H9 (cell line): ENCODE measurements at places on chromosomes 3 and 15.

DNA sequence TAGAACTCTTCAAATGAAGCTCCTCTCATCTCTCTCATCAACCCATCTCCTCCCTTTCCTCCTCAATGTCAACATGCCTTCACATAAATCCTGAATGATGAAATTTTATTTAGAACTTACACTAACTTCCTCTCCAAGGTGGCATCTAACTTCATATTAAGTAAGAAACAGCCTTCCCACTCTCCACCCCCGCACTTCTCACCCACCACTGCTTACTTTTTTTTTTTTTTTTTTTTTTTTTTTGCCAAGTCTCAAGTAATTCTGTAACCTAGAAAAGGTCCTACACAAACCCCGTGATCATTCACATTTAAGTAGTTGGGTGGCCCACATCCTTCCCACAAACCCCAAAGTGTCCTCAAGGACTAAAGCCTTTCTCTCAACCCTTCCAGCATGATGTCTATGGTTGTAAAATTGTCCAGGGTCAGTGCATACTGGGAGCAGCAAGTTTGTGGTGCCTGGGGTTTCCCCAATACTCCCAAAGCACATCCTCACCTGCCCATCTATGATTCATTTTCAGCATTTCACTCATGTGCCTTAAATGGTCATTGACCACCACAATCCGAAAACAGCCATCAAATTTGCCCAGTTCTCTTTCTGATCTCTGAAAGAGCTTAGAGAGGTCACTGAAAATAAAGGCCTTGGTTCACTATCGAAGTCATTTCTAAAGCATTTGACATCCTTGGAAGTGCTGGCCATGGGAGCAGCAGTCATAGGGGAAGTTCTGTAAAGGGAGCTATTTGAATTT, 47.2 kb downstream of the CD86 start:
- no peak for DNase-seq

DNA sequence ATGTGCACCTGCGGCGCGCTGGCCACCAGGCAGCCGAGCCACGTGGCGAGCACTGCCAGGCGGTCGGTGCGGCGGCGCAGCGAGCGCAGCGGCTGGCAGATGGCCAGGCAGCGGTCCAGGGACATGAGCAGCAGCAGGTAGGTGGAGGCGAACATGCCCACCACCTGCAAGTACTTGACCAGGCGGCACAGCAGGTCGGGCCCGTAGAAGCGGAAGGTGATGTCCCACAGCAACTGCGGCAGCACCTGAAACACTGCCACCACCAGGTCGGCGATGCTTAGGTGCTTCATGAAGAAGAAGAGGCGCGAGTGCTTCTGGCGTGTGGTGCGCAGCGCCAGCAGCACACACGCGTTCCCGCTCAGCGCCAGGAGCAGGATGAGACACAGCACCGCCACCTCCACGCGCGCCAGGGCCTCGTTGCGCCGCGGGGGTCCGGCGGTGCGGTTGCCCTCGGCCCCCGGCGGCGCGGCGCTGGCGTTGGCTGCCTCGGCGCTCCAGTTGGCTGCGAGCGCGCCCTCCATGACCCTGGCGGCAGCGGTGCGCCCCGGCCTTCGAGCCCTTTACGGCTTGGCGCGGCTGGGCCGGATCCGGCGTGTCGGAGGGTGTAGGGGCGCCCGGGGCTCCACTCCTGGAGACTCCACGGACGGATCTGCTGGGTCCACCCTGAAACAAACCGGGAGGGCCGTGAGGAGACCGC, 1.6 kb downstream of the OXTR start:
- peak; percentile 80 for DNase-seq

- peak; percentile 26 for DNase-seq
Measured at GRCh38 chr3:154552338-154552737, 122.3 kb upstream of the GPR149 start.

- DNase-seq, result peak; percentile 95
Measured at GRCh38 chr3:66442254-66443117, 58.3 kb downstream of the LRIG1 start.

- no peak for DNase-seq
Measured at GRCh38 chr3:49277383-49277775, 347 bp upstream of the C3orf62 start.

DNA sequence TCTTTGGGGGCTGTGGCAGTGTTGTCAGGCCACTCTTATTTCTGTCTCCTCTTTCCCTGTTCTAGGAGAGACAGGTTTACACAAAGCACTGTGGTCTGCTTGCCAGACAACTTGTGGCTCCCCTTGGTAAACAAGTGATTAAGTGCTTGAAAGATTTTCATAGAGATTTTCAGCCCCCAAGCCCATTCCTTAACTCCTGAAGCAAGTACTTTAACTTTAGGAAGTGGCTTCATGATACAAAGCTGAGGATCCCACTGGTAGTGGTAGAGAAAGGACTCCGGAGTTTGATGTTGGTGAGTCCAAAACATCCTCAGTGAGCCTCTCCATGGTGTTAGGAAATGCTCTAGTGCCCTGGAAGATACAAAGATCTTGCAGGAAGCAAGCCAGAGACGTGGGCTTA, 12.0 kb downstream of the ZBTB38 start:
- no peak for DNase-seq

GRCh38 chr15:98524838-98525660, 123.3 kb upstream of the IGF1R start:
- no peak for DNase-seq

DNA sequence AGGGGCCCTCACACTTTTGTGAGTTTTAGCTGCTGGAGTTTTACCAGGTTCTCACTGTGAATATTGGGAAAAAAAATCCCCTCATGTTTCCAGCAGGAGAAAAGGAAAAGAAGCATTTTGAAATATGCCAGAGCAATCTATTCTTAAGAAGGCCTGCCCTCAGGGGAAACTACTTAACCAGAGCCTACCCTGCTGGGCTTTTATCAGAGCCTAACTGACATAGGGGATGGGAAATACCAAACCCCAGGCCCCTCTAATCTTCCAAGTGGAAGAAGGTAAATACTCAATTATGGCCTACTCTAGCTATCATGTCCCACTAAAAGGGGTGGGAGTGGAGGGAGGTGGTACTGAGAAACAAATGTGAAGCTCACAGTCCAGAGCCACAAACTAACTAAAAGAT, 68.7 kb upstream of the NMNAT3 start:
- no peak for DNase-seq

DNA sequence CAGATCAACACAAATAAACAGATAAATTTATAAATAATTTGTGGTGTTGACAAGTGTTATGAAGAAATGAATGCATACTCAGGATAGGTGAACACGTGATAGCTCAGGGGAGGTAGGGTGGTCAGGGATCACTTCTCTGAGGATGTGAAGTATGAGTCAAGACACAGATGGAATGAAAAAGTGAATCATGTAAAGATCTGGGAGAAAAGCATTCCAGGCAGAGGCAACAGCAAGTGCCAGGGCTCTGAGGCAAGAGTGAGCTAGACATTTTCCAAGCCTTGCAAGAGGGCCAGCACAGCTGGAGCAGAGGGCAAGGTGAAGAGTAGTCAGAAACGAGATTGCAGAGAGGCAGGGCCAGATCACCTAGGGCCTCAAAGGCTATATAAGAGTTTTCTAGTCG, 177.8 kb downstream of the WNT5A start:
- DNase-seq, result no peak

GRCh38 chr3:10925436-10926255, 66.9 kb upstream of the SLC6A1 start:
- DNase-seq, result peak; percentile 8

DNA sequence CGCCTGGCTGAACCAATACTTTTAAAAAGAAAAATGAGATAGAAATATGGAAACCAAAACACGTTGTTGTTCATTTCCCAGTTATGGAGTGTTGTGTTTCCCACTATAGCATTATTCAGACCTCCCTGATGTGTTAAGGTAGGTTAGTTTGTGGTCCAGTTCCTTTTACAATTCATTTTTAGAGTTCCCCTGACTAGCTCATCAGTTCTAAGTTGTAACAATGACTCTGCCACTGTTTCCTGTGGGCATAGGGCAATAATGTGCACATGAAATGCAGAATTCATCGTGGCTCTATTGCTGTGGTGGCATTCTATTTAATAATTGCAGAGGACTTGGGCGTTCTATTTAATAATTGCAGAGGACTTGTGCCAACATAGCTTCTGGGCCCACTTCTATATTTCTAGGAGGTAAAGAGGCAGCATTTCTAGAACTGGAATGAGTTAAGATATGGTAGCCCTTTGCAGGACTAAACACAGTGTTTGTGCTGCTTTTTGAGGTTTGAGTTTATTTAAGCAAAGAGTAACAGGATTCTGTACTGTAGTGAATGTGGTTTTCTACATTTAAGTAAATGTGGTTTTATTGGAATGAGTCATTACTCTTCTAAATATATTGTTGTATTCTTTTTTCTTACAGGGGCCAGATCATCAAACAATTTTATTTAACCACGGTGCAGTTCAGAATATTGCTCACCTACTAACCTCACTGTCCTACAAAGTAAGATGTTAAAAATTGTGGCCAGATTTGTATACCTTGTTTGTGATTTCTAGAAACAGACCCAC, 47.5 kb downstream of the ARMC8 start:
- DNase-seq, result no peak
